ENCODE measurements at places on chromosomes 16 and 17. TPM values are rescaled to one million over a fixed set of nuclear protein-coding genes. Genes with fewer than 3 reads are reported as not detected.

GRCh38 chr16:89072548-89073130, 21.0 kb upstream of the ACSF3 start:
- no peak for DNase-seq

DNA sequence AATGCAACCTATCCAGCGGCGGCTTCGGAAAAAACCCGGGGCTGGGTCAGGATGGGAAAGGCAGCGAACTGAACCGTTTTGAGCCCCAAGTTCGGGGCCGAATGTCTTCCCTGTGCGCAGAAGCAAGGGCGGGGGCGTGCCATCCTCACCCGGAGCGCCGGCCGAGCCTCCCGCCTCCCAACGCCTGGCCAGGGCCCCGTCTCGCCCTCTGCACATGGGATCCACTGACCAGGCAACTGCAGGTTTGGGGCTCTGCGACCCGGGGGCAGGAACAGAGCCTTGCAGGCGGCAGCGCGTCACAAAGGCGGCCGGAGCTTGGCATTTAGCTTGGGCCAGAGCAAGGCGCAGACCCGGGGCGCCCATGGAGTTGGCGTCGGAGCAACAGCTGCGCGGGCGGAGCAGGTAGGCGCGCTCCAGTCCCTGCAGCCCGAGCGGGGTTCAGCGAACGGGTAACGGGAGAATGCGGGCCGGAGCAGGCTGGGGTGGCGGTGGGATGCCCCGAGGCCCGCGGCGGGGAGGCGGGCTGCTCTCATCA, at the start of gene FBXO39:
TSS of gene FBXO39 (plus strand) at position 345 of the 535 bp plus-strand sequence. CDS start 3,654 bp downstream, outside the sequence.
- DNase-seq, result peak; percentile 79

The DGKE gene
- 13.0 TPM for total RNA-seq

- DNase-seq, result no peak
Measured at GRCh38 chr16:72902206-72902605, 145.7 kb downstream of the ZFHX3 start.

GRCh38 chr17:73718912-73719311, 74.7 kb upstream of the SDK2 start:
- DNase-seq, result no peak

DNA sequence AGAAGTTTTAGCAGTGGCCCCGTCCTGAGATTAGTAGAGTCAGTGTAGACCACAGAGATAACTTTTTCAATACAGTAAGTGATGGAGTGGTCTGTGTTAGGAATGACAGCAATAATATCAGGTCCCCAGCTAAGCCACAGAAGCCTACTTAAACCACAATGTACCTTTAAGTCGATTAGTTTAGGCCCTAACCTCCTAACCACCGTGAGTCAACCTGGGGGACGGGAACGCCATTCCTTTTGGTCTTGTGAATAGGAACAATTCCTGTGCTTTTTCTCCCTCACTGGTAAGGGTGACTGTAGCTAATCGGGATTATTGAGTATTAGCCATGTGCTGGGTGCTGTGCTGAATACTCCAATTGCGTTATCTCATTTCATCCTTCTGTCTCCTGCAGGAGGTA, 14.0 kb downstream of the YPEL2 start:
- no peak for DNase-seq

- peak; percentile 32 for DNase-seq
Measured at GRCh38 chr17:47803201-47803600, 18.4 kb downstream of the OSBPL7 start.

DNA sequence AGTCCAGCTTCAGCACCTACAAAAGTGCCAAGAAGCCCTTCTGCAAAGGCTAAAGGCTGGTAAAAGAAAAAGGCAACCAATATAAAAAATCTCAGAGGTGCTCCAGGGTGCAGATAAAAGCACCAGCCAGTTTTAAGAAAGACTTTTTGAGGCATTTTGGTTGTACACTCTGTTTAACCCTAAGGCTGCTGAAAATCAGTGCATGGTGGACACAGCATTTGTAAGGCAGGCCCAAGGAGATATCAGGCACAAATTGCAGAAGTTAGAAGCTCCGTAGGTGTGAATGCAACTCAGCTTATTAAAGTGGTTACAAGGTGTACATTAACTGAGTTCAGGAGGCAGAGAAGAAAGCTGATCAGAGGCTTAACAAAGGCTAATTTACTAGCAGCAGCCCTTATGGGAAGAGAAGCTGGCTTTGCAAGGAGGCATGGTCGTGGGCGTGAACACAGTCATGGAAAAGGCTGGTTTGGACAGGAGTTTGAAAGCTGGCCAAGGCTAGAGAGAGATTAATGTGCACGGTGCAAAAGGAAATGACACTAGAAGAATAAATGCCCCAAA, 21.1 kb downstream of the ACSM1 start:
- DNase-seq, result no peak

The SLC6A4 gene
- total RNA-seq, result 0.98 TPM

The EXOC3L1 gene
- 2.5 TPM for total RNA-seq

GRCh38 chr16:78065319-78065718, 34.1 kb upstream of the WWOX start:
- DNase-seq, result no peak

- DNase-seq, result no peak
Measured at GRCh38 chr17:47850692-47851573, at the start of gene SP6. TSS of gene SP6 (minus strand) at chr17:47851163. CDS start at chr17:47848429, 2,734 bp downstream.

GRCh38 chr16:86681757-86682106, 103.4 kb downstream of the FOXL1 start:
- no peak for DNase-seq

The CASKIN1 gene
- total RNA-seq, result 0.25 TPM

- DNase-seq, result no peak
Measured at GRCh38 chr17:82414548-82415281, 3.4 kb upstream of the HEXD start.

GRCh38 chr16:48047720-48048119, 108.1 kb downstream of the ABCC12 start:
- no peak for DNase-seq
